ENCODE measurements at places on chromosomes 11 and 22. TPM values are rescaled to one million over a fixed set of nuclear protein-coding genes. Genes with fewer than 3 reads are reported as not detected.

DNA sequence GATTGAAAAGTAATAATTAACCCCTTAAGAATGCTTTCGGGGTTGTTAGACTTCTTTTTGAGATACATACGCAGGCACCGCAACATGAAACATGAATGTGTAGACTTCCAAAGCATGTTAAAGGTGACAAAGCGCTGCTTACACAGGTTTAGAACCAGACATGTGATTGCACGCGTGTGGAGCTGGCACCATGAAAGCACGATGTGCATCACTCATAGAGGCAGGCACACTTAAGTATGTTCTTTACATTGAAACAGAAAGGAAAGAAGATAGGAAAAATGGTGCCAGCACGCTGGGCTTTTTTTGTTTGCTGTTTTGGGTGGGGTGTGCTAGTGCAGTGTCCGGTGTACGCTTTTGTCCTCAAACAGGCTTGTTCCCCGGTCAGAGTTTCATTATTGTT lies 83.6 kb upstream of the PPARA start:
- H3K36me3 ChIP-seq: no peaks in the 10 kb centered on the region
- DNase-seq: no peak

DNA sequence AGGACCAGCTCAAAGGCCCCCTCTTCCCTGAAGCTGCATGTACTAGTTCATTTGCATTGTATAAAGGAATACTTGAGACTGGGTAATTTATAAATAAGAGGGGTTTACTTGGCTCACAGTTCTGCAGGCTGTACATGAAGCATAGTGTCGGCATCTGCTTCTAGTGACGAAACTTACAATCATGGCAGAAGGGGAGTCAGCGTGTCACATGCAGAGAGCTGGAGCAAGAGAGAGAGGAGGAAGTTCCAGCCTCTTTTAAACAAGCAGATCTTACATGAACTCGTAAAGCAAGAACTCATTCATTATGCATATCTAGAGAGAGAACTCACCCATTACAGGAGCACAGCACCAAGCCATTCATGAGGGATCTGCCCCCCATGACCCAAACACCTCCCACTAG lies 7.1 kb upstream of the HMGXB4 start:
- no peaks in the 10 kb centered on the region for H3K4me1 ChIP-seq
- no peak for DNase-seq
- H3K27ac ChIP-seq: no peak overlapping the region
- H3K4me3 ChIP-seq: no peak overlapping the region
- H3K27me3 ChIP-seq: no peaks in the 10 kb centered on the region

DNA sequence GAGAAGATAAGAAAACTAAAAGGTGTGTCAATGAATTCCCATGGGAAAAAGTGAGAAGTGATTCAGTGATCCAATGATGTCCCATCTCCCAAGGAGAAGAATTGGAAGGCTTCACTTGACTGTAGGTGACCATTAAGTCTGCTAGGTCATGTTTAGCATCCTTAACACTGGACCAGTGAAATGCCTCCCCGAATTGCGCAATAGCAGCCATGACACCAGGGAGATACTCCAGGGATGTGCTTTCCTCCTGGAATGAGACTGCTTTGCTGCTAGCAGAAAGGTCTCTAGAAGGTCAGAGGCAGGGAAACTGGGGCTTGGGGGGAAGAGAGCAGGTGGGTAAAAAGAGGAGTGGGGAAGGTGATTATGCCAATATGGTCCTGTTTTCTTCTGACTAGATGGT lies 364.3 kb downstream of the OPCML start:
- no peaks in the 10 kb centered on the region for H3K36me3 ChIP-seq
- H3K27me3 ChIP-seq: no peaks in the 10 kb centered on the region
- no peak overlapping the region for H3K27ac ChIP-seq
- no peaks in the 10 kb centered on the region for H3K4me1 ChIP-seq
- no peak overlapping the region for H3K4me3 ChIP-seq
- DNase-seq: no peak

- no peak overlapping the region for H3K4me3 ChIP-seq
- no peaks in the 10 kb centered on the region for H3K36me3 ChIP-seq
- H3K4me1 ChIP-seq: peaks cover 28% of the 10 kb centered on the region
- no peaks in the 10 kb centered on the region for H3K27me3 ChIP-seq
- no peak overlapping the region for H3K27ac ChIP-seq
Observed at GRCh38 chr11:73391665-73392064, 15.5 kb downstream of the RELT start.

Gene LDHAL6A
- not detected for total RNA-seq

Gene CASP1
- 23.3 TPM for total RNA-seq
